ENCODE measurements at places on chromosomes 16 and 17.

DNA sequence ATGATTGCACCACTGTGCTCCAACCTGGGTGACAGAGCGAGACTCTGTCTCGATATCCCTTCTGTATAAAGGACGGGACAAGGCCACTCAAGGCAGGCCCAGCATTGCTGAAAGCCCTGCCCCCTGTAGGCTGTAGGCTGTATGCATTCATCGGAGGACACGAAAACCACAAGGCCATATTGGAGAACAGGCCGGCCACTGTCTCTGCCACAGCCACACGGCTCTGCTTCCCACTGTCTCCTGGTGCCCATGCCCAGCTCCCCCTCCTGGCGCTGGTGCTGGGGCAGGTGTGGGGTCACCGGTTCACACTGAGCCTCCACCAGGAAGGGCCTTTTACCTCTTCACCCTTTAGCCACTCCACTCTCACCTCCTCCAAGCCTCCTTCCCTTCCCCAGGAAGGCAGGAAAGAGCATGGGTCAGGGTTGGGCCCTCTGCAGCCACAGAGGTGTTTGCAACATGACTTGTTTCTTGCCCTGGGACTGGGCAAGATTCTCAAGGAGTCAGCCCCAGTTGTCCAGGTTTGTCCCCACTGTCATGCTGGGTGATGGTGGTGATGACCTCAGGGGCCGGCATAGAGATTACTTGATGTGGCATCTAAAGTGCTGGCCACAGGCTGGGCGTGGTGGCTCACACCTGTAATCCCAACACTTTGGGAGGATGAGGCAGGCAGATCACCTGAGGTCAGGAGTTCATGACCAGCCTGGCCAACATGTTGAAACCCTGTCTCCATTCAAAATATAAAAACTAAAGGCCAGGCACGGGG, 5.3 kb upstream of the NTN3 start:
- no peak for DNase-seq

DNA sequence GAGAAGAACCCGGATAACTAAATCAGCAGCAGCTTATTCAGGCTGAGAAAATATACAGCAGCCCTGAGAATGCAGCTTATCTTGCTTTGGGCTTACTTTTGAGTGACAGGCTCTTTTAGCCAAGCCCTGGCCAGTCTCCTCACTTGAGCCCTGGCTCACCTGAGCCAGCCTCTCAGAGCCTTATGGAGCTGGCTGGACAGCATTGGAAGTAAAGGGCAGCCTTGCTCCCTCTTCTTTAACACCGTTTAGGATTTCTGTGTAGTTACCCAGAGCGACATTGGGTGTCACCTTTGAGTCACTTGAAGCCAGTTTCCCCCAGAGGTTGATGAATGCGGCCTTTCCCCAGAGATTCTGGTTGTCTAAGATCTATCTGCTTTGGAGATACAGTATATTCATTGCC, 7.7 kb upstream of the NPIPB2 start:
- no peak for DNase-seq

DNA sequence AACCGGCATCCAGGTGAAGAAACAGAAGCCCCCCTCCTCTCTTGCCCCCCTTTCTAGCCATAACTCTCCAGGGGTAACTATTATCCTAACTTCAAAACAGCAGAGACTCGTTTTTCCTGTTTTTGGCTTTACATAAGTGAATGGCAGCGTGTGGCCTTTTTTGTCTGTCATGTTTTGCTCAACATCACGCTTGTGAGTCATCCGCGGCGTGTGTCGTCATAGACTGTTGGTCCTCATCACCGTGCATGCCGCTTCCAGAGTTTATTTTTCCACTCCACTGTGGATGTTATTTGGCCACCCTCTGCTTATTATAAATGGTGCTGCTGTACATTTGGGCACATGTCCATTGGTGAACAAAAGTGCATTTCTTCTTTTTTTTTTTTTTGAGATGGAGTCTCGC, 52.6 kb downstream of the ERN1 start:
- DNase-seq = no peak

GRCh38 chr17:39194985-39195524, 2.4 kb downstream of the CACNB1 start:
- DNase-seq = no peak
